ENCODE measurements at places on chromosomes 12 and 14.
A peak's percentile ranks its signal among the peaks of the same experiment; 100 is the strongest.

DNA sequence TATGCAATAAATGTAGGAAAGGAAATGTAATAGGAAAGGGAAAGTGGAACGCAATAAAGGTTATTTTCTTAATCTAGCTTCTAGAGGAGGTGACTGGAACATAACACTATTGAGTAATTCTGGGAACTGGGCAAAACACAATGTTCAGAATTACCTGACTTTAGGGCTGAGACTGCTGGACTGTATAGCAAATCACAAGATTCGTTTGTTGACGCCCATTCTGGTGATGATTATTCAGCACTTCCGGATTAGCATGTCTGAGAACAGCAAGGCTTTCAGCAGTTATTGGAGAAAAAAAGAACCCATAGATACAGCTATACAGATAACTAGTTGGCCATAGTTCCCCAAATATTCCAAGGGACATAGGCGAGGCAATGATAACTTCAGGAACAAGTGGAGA is 2.3 kb upstream of the KLRD1 start:
- no peak for DNase-seq

GRCh38 chr12:11723993-11724392 is 74.5 kb downstream of the ETV6 start:
- no peak for DNase-seq

DNA sequence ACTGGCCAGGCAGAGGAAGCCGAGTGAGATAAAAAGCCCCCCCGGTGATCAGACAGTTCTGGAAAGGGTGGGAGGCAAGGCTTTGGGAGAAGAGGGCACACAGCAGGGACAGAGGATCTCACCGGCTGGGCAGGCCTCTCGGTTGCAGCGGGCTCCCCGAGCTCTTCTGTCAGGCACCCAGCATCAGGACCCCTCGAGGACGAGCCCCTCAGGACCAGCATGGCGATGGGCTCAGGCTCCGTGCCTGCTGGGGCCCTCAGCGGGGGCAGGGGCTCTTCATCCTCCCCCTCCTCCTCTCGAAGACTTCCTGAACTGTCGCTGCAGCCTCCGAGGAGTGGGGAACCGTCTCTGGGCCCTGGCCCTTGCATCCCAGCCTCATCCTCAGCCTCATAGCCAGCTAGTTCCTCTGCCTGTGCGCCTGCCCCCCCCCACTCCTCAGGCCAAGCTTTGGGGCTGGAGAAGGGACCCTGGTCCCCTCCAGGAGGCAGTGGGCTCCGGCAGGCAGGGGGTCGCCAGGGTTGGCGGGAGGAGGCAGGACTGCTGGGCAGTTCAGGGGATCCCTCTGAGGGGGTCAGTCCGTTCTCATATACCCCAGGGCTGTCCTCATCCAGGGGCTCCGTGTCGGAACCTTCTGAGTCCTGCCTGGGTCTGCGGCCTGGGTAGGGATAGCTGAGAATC is 3.4 kb upstream of the AP1G2 start:
- no peak for DNase-seq

DNA sequence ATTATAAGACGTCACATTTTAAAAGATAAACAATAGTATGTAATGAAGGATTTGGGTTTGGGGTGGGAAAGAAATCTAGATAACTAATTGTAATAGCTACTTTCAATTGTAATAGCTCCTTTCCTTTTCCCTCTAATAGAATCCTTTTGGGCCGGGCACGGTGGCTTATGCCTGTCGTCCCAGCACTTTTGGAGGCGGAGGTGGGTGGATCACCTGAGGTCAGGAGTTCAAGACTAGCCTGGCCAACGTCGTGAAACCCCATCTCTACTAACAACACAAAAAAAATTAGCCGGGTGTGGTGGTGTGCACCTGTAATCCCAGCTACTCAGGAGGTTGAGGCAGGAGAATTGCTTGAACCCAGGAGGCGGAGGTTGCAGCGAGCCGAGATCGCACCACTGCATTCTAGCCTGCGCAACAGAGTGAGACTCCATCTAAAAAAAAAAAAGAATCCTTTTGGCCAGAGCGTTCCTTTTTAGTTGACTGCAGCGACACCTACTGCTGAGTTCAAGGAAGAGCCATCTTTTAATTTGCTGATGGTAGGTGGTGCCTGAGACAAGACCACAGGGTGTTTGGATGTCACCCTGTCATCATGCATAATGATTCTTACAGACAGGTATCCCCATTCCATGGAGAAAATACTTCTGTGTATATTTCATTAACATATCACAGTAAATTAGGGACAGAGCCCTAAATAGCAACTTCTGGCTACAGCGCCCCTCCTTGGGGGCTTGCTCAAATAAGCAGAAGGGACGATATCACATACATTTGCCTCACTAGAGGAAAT is 79.5 kb downstream of the ARMH4 start:
- peak; percentile 64 for DNase-seq
